ENCODE measurements at places on chromosomes 2 and 18.

- no peak for DNase-seq
Measured at GRCh38 chr18:54878159-54878622, 49.9 kb downstream of the RAB27B start.

GRCh38 chr18:63299837-63300745 lies 19.5 kb downstream of the BCL2 start:
- DNase-seq = no peak

DNA sequence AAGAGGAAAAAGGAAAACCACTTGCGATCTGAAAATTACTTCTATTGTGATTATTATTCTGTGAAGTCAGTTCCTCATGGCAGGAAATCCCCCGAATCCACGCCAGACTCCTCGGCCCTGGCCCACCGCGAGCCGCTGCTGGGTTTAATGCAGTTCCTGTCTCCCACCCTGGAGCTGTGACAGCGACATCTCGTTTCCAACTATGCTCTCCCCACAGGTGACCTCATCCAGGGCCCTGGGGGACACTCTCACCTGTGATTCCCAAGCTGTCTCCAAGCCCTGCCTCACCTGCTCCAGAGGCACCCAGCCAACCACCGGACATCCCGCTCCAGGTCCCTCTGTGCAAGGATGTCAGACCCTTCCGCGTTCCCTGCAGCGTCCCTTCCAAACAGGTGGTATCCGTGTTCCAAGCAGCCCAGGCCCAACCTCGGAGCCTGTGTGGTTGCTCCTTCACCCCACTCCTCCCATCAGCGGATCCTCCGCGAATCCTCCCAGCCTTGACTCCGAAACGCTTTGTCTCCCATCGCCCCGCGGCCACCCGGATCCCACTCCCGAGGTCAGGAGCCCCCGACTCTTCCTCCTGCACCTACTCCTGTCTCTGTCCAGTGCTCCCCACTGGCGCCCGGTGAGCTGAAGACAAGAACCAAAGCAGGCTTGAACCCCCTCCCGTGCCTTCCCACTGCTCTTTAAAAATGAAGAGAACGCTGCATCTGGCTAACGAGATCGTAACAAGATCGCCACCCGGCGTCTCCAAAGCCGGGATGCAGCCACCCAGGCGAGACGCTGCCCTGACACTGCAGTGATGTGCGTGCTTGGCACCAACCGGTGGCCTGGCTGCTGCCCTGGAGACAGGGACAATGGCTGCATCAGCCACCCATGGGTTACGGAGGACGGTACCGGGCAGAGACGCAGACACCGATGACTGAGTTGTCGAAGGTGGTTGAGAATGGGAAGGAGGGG lies 96.5 kb downstream of the NDUFA10 start:
- peak; percentile 47 for DNase-seq

- DNase-seq = no peak
Measured at GRCh38 chr2:128475427-128476211, 157.0 kb upstream of the HS6ST1 start.
